ENCODE measurements at places on chromosomes 11 and 22.
A peak's percentile ranks its signal among the peaks of the same experiment; 100 is the strongest.

- no peak for DNase-seq
Observed at GRCh38 chr11:13292970-13293369, 15.4 kb downstream of the BMAL1 start.

DNA sequence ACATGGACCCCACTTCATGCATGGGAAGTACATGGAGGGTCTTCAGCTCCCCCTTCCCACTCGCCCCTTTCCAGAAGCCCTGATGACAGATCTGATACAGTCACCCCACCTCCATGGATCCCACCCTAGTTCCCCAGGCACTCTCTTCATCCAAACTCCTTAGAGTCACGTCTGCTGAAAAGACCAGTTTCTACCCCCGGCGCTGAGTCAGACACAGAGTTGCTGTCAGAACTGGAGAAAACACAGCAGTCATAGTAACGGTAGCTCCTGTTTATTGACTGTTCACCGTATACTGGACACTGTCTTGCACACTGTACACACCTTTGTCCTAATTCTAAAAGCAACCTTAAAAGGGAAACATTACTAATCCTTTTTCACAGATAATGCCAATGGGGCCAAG, 29.1 kb downstream of the DRD2 start:
- DNase-seq: no peak

DNA sequence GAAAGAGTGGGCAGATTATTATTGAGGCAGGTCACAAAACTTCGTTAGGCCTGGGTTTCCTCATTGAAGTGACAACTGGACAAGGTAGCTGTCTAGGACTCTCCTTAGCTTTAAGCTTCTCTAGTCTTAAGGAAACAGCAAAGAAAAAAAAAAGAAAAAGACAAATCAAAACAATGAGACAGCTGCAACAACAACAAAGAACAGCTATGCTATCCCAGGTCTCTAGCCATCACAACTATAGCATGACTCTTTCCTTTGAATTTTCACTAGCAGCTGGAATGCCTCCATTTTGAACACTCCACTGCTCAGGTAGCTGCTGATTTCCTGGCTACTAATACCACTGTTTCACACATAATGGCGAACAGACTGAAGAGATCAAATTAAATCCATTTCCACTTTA, 302.4 kb upstream of the SORL1-AS1 start:
- DNase-seq: peak; percentile 38

GRCh38 chr11:132343445-132344175, 973.2 kb downstream of the NTM start:
- DNase-seq: no peak

DNA sequence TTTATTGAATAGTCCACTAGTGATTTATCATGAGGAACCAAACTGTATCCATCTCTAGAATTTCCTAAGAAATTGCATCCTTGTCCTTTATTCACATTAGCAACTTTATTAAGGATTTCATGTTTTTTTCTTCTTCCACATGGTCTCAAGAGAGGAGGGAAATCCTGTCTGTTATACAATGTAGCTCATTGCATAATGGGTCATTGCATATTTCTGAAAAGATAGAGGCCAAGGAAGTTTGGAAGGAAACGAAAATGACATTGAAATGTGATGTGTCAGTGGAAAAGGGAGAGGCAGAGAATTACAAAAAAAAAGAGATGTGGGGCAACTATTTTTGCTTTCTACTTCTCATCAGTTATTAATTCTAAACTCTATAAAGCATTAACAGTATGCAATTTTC, 353.1 kb downstream of the METTL15 start:
- no peak for DNase-seq

Data from tongue (tissue), 3 donors.